ENCODE measurements at places on chromosomes 2 and 18.

GRCh38 chr2:112149194-112149593 lies 11.0 kb downstream of the FBLN7 start:
- DNase-seq = no peak

DNA sequence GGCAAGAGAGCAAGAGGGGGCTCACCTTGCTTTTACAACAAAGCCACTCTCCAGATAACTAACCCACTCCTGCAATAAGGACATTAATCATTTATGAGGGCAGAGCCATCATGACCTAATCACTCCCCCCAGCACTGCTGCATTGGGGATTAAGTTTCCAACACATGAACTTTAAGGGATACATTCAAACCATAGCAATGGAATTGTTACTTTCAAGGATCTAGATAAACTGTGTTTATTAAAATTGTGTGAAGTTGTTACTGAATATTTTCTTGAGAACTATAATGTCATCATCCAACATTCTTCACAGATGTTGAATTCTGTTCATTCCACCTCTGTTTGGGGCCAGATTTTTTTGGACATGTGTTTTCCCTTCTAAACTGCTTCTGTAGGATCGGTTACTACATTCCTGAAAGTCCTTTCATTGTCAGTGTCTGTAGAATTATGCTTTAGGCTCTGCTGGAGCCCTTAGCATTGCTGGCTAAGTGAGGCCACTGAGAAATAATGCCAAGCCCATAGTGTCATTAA lies 50.4 kb downstream of the SPATS2L start:
- no peak for DNase-seq

DNA sequence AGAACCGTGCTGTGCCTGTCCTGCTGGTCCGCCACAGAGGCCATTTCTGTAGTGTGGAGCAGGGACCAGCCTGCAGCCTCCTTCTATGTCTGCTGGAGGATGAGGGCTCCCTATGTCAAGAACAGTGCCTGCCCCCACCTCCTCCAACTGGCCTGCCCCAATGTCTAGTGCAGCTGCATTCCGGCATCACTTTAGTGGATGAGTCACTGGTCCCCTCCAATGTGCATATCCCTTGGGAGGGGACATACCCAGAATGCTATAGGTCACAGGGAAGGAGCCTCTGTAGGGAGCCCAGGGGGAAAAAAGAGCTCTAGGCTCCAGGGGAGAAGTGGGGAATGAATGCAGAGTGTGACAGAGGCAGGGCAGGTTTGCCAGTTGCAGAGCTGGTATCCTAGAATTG lies 219.6 kb downstream of the CELF4 start:
- no peak for DNase-seq

GRCh38 chr2:219353129-219353528 lies 20.6 kb upstream of the RESP18 start:
- no peak for DNase-seq

DNA sequence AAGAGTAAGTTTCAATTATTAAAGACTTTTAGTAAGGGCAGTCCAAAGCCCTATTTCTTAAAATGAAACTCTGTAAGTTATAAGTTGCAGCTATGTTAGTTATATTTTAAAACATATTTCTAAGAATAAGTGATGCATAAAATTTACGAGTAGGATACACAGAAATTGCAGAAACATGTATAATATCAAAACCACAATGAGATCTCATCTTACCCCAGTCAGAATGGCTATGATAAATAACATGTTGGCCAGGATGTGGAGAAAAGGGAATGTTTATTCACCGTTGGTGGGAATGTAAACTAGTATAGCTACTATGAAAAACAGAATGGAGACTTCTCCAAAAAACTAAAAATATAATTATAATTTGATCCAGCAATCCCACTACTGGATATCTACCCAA lies 201.2 kb downstream of the CBLN2 start:
- DNase-seq = no peak

DNA sequence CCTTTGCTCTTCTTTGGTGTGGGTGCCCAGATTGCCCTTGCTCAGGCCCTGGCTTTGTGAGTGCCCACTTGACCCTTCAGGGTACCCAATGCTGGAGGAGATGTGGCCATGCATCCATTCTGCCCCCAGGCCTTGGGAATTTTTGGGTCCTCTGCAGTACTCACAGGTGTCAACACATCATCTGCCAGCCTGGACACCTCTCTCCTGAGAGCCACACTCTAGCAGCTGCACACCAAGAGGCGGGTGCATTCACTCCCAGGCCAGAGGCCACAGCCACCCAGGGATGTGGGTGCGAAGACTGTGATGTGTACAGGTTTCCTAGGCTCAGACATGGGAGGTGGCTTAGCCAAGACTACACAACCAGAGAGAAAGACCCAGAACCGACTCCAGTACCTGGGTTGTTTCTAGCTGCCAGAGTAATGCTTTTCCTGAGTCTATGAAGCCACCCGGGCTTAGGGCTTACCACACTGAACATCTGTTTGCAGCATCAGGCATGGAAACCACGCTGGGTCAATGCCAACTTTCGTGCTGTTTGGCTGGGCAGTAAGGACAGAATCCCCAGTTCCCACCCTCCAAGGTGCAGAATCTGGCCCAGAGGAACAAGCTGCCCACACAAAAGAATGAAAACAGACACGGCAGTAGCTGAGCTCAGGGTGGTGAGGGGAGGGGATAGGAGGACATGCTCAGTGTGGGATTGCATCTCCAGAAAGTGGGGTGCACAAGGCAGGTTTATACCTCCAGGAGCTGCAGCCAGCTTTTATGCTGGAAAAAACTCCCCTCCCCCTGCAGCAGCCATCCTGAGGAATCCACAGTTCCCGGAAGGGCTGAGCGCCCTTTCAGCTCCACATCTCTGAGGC lies 40.1 kb downstream of the KCNF1 start:
- DNase-seq = no peak
